ENCODE measurements at places on chromosomes 6 and 20.

DNA sequence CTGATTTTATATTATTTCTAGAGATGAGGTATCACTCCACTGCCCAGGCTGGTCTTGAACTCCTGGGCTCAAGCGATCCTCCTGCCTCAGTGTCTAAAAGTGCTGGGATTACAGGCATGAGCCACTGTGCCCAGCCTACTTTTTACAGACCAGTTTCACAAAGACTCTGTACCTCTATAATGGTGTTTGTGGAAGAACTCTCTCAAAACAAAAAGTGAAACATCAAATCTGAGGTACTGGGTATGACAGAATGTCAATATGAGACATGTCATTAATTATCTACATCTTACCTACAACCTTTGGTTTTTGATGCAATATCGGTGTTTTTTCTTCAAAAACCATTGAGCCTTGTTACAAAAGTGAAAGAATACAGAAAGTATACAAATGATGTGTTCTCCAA, 49.4 kb upstream of the MCM9 start:
- DNase-seq = no peak

DNA sequence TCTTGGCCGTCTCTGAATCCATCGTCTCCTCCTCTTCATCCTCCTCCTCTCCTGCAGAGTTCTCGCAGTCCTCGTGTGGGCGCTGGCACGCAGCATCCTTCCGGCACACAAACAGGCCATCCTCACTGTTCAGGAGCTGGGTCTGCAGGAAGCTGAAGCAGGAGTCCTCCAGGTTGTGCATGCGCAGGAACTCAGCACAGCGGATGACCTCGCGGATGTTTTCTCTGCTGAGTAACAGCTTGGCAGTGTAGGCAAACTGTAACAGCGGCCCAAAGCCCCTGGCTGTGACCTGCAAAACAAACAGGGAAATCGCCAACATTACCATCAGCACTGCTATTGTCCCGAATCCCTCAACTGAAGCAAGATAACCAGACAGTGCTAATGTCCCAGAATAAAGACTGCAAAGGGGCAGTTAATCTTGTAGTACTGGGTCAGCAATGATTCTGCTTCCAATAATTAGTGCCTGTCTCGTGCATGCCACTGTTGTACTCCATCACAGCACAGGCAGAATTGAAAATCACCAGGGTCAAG, 57.4 kb downstream of the GJA10 start:
- no peak for DNase-seq

GRCh38 chr20:9119776-9120175, 50.9 kb downstream of the PLCB4 start:
- DNase-seq = no peak

- DNase-seq = no peak
These were observed 521 bp upstream of the LKAAEAR1 start for GRCh38 chr20:64084685-64085152.

DNA sequence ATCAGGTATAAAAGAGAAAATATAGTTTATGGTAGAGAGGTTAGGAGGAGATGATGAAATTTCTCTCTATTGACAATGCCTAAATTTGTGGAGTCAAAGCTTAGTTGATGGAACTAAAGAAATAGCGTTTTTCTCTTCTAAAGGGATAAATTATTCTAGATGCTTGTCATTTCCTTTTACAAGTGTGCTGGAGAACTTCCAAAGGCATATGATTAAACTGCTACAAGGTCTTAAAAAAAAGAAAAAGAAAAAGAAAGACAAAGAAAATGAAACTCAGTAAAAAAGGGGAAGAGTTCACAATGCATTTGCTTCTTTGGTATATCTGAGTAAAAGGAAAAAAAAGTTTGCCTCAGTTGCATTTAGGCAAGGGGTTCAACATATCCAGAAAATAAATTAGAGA, 499.8 kb upstream of the PTCHD4 start:
- no peak for DNase-seq

DNA sequence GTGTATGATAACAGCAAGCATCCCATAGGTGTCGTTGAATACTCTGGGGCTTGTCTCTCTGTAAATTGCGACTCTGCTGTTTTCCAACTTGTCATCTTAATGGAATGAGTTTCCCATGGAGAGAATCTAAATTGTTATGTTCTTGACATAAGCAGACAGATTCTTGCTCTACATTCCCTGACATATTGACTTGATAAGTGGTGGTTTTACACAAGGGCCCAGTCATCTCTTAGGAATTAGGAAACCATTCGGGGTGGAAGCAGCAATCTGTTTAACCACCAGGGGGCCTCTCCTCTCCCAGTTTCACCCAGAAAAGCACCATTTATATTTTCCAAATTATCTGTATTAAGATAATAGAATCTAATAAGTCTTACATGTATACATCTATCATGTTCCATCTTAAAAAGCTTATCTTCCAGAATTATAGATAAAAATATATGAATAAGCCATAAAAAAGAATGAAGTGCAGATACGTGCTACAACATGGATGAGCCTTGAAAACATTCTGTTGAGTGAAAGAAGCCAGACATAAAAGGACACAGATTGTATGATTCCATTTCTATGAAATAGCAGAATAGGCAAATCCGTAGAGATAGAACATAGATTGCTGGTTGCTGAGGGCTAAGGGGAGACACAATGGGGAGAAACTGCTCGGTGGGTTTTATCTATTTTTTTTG, 23.1 kb upstream of the MROH8 start:
- no peak for DNase-seq

- DNase-seq = no peak
These were observed 163.1 kb downstream of the ISM1 start for GRCh38 chr20:13384132-13384531.

GRCh38 chr6:96794980-96795379, 42.3 kb downstream of the GPR63 start:
- no peak for DNase-seq

DNA sequence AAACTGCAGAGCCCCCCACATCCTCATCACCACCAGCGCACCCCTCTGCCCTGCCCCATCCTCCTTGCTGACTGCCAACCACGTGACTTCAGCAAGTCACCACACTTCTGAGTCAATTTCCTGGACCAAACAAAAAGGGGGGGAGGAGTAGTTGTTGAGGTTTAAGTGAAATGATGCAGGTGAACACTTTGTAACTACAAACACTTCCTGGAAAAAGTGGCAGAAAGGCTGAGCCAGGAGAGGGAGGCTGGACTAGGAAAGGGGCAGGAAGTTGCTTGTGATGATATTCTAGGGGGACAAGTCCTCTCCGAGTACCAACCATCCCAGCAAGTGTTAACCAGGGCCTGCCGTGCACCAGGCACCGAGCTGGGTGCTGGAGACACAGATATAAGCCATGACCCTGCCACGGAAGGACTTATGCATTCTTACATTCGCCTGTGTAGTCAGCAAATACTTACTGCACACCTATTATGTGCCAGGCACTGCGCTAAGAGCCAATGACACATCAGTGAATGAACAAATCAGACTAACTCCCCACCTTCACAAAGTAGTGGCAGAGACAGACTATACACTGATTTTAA, 67.3 kb downstream of the PREX1 start:
- no peak for DNase-seq

DNA sequence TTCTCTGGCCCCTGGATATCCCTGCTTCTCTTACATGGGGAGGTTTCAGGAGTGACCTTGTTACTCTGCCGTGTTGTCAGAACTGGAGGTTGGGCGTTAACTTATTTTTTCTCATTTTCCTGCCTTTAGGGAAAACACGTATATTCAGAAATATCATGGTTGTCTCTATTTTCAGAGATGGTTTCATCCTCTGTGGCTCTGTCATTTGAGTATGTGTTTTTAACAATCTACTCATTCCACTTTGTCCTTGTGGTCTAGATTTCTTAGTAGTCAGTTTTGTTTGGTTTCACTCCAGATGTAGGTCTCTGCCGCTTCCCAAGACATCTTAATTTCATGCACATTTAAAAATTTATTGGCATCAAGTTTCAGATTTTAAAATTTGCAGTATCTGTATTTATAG, 45.9 kb downstream of the KCNS1 start:
- DNase-seq = no peak

GRCh38 chr6:35706468-35706867, 17.8 kb upstream of the FKBP5 start:
- no peak for DNase-seq

DNA sequence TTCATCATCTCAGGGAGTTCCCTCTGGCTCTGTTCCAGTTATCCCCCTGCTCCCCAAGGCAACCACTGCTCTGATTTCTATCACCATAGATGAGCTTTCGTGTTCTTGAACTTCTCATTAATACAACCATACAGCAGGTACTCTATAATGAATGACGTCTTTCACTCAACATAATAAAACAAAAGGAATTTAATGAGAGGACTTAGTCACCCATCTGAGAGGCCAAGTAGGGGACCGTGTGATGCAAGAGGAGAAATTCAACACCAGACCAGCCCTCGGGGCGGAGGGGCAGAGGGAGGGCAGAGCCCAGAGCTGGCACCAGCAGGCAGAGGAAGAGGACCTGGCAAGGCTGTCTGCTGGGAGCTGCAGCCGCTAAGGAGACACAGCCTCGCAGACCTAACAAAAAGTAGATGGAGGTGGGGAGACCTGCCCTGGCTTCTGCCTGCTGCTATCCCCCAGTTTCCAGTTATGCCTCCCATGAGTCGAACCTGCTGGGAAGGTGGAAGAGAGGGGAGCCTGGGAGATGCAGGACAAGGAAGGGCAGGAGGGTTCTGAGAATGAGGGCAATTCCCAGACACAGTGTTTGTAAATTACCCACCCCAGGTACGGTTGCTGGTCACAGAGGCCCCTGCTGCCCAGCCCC, 13.8 kb downstream of the CCN5 start:
- no peak for DNase-seq

DNA sequence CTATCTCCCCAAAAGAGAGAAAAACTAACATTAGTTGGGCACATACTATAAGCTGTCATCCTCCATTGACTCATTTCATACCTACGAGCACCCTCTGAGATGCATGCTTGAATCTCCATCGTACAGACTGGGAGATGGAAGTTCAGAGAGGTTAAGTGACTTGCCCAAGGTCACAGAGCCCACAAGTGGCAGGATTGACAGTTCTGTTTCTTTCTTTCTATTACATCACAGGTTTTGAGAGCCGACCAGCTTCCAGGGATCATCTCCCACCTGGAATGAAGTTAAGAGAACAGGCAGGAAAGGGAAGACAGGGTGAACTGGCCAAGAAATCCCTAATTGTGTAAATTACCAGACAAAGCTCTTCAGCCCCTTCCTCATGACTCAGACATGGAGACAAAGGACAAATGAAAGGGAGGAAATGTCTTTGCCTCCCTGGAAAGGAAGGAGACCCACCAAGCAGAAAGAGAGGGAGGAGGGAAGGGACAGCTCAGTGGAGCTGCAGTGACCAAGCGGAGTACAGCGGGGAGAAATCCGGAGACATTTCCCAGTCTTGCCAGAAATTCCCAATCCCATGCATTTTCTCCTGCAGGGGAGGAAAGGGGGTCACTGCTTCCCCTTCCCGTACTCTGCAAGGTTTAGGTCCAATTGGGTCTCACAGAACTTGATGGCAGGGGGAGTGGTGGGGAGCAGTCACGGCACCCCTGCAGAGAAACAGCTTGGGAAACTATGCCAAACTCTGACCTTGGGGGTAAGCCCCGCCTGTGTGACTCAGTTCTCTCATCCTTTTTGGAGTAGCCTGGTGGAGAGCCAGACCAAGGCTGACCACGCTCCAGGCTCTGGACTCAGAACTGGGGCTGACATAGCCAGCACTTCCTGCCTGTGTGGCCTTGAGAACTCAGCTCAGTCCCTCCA, 154.3 kb downstream of the ANKRD60 start:
- DNase-seq = no peak

DNA sequence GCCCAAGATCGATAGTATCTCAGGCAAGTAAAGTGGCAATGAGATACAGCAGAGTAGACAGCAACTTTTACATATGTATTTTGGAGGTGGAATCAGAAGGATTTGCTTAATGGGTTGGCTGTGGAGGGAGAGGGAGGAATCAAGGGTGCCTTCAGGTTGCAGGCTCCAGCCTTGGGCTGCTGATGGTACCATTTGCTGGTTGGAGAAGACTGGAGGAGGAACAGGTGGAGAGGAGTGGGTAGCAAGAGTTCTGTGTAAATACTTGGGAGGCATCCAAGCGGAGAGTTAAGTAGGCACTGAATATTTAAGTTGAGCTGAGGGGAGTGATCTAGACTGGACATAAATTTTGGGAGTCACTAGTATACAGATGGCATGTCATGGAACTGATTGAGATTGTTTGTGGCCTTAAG, 5.2 kb downstream of the BICRAL start:
- no peak for DNase-seq

DNA sequence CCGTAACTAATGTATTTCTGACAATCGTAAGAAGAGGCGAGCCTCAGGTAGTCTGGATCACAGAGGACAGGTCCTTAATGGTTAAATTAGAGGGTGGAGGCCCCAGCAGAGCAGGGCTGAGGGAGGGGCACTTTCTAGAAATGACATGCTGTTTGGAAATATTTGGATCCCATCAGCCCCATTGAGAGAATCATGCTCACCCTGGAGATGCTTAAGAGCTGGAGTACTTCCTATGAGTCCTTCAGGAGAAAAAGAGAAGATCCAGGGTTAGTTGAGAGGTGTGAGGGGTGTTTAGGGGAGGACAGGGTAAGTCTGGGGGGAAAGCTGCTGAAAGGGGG, 123.0 kb downstream of the TCP11 start:
- no peak for DNase-seq

DNA sequence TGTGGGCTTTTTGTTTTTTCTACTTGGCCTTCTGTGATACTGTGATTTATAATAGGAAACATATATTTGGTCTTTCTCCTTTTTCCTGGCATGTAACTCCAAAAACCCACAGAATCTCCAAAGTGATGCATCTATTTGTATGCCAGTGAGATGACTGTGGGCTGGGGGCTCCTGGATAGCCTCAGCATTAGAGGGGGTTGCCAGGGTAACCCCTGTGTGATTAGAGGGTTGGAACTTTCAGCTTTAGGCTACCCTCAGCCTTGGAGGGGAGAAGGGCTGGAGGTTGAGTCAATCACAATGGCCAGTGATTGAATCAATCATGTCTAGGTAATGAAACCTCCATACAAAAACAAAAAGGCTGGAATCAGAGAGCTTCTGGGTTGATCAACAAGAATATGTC, 10.6 kb upstream of the SFT2D1 start:
- no peak for DNase-seq

GRCh38 chr6:144214622-144215401, 64.5 kb downstream of the STX11 start:
- DNase-seq = no peak

DNA sequence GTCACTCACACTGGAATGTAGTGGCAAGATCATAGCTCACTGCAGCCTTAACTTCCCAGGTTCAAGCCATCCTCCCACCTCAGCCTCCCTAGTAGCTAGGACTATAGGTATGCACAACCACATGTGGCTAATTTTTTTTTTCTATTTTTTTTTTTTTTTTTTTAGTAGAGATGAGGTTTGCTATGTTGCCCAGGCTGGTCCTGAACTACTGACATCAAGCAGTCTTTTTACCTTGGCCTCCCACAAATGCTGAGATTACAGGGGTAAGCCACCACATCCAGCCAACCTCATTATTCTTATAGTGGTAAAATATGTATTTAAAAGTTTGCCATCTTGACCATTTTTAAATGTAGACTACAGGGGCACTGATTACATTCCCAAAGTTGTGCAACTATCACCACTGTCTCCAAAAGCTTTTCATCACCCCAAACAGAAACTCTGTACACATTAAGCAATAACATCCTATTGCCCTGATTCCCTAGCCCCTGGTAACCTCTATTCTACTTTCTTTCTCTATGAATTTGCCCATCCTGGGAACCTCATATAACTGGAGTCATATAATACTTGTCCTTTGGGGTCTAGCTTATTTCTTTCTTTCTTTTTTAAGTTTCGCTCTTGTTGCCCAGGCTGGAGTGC, 268.0 kb upstream of the JARID2 start:
- no peak for DNase-seq

Data from nucleus accumbens (tissue), 56 donors.